AG08396 (cell line): ENCODE measurements at places on chromosomes 2 and 18.
A peak's percentile ranks its signal among the peaks of the same experiment; 100 is the strongest.

GRCh38 chr2:241948299-241948897 lies 78.9 kb downstream of the RTP5 start:
- no peak for DNase-seq

GRCh38 chr2:230942920-230943896 lies 18.2 kb upstream of the GPR55 start:
- peak; percentile 33 for DNase-seq

GRCh38 chr2:200288670-200289429 lies 17.6 kb upstream of the SPATS2L start:
- DNase-seq, result peak; percentile 55

DNA sequence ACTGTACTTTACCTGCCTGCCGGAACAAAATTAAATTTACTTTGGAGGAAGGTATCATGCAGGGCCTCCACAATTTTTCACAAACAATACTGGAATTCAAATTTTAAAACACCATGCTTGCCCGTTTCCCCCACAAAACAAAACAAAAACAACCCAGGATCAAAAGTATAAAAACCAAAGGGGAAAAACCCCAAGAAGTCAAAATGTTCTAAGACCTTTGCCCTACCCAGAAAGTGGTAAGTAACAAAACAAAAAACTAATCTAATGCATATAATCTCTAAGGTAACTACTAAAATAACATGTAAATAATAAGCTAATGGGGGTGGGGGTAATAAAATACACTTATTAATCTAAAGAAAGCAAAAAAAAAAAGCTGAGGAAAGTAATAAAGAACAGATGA lies 60.5 kb downstream of the CUL3 start:
- no peak for DNase-seq

DNA sequence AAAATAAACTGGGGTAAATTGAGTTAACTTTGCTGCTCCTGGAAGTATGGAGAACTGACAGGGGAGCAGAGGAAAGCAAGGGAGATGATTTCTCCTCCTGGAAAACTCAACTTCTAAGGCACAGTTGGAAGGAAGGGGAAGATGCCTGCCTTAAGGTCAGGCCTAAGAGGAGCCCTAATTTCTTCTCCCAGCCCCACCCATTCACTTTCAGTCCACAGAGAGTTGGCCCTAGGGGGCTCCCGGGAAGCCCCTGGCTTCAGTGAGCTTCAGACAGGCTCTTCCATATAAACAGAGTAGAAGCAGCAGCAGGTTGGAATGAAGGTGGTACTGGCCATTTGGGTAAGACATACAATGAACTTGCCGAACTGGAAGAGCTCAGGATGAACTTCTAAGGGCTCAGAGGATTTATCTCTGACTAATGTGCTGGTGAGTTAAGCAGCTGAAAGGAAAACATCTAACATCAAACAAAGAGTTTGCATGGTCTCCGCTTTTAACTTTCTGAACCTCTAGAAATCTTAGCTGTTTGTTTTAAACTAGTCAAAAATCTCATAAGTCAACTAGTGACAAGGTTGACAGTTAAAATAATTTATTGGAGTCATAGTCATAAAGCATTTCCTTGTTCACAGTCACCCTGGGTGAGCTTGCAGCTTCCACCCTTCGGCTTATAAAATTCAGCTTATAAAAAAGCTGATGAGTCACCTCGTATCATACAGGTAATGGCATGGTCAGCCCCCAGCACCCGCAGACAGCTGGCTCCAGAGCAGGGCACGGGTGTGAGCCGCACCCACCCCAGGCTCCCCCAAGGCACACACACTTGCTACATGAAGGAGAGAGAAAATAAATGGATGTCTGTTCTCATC lies 9.8 kb downstream of the MALL start:
- peak; percentile 20 for DNase-seq

GRCh38 chr2:72605836-72606442 lies 219.9 kb downstream of the EXOC6B start:
- DNase-seq, result peak; percentile 10

DNA sequence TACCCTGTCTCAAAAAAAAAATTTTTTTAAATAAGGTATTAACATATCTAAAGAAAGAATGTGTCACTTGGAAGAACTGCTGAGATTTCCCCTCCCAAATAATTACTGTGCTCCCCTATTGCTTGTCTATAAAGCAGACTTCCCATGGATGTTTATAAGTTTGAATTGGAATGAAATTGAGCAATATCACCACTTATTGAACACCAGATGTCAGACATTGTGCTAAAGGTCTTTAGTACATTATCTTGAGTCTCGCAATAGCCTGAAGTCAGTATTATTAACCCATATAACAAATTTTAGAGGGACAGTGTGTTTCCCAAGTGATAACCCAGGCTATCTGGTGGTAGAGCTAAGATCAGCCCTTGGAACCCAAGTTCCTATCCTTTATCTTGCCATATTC lies 102.9 kb upstream of the MSH2 start:
- DNase-seq, result no peak

- DNase-seq, result no peak
Observed at GRCh38 chr2:810397-810796, 133.2 kb upstream of the TMEM18 start.

GRCh38 chr2:199896617-199897016 lies 14.5 kb upstream of the C2orf69 start:
- DNase-seq, result no peak

- DNase-seq, result no peak
Observed at GRCh38 chr2:66334237-66335029, 100.5 kb upstream of the MEIS1 start.

GRCh38 chr2:24711865-24712264 lies 81.3 kb downstream of the PTRHD1 start:
- no peak for DNase-seq

- DNase-seq, result peak; percentile 66
Observed at GRCh38 chr2:86368161-86368824, 30.9 kb upstream of the REEP1 start.

DNA sequence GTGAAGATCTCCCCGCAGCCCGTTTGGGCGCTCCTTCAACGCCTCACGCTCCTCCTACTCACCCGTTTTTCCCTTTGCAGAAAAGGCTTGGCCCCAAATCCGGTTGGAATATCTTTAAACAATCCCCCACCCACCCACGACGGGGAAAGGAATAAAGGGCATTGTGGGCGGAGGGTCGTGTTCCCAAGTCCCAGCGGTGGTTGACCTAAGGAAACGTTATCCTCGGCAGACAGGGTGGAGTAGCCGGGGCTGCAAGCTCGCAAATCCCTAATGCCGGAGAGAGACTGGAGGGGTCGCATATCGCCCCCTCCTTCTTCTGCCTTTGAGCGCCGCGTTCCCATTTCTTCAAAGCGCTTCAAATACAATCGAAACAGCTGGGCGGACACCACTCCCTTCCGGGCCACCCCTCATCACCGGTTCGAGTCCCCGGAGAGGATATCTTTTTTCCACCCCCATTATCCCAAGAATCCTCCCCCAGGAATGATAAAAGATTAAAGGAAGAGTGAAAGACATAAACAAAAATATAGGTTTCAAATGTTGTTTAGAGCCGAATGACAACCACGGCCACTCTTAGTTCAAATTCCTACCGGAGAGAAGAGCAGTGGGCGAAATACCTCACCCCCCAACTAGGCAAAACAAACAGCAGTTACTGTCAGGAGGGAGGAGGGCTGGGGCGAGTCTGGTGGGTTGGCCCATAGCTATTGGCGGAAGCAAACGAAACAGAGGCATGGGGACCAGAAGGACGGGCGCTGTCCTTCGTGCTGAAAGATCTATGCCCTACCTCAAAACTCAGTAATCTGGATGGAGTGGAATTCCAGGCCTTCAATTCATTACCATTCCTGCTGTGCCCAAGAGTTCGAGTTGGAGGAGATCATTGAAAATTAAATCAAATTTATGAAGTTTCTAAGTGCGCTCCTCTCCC lies 2.8 kb upstream of the GAD1 start:
- DNase-seq, result peak; percentile 70

DNA sequence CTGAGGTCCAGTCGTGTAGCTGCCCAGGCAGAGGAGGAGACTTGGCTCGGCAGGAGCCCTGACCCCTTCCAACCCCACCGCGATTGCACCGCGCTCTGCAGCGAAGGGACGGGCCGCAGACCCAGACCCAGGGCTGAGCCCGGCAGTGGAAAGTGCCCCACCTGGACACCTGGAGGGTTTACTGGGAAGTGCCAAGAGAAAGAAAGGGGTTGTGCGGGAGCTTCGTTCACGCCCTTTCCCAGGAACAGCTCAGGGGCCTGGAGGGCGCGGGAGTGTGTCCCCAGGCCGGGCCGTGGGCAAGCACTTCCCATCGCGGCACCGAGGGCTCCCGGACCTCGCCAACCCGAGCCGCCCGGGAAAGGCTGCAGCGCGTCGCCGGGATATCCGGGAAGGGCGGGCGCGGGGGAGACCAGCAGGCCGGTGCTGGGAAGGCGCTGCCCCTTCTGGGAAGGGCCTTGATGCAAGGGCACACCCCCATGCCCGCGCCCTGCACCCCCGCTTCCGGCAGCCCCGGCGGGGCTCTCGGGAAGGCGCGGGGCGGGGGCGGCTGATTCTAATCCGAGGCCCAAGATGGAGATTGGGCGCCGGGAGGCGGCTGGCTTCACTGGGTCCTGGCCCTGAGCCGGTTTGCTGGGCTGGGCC lies 36.1 kb upstream of the MRPL33 start:
- peak; percentile 83 for DNase-seq

DNA sequence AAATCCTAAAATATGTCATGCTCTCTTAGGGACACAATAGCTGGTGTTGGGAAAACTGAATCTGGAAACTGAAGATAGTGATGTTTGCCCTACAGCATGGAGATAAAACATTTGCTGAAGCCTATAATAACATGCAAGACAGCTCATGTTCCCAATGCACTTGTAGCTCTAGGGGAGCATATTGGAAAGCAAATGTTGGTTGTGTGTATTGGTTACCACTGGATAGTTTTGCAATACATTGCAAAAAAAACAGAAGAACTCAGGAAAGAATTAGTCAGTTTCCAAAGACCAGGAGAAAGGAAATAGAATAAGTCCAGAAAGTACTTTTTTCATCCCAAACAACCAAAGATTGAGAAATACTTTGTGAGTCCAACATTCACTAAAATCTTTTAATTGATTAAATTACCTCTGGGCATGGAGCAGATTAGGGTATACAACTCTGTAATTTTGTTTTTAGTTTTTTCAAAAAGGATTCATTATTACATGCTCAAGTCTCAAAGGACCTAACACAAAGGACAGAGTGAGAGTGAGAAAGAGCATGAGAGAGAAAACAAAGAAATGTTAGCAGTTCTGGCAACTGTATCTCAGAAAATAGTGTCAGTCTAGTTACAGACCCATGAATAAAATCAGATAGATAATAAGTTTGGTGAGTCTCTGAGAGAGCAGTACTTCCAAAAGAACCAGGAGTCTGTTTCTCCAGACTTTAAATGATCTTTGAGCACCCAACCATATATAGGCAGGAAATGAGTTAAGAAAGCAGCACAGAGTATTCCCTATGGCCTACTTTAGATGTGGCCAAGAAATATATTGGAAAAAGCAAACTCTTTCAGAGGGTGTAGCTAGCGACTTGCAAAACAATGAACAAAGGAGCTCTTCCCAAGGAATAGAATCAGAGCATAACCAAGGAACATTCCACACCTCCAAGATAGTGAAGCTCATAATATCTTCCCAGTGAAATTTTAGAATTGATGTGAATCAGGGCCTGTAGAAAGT lies 36.6 kb upstream of the COL3A1 start:
- peak; percentile 15 for DNase-seq
